ENCODE measurements at places on chromosomes 6 and 20.

DNA sequence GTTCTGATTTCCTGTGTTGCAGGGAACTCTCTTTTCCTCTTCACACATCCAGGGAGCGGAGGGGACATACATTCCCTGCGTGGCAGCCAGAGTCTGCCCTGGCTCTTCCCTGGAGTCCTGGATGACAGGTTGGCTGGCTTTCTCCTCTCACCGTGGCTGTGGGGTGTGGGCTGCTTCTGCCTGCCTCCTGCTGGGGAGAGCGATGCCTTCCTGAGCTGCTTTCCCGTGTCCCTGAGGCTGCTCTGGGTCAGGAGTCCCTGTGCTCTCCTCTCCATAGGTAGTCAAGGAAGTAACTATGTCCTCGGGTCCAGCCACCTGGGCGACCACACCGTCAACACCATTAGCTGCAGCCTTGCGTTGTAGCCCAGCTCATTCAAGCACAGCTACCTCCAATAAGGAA, 451.7 kb downstream of the QKI start:
- DNase-seq = no peak

GRCh38 chr6:158002951-158003853, 21.5 kb downstream of the SYNJ2 start:
- no peak for DNase-seq

DNA sequence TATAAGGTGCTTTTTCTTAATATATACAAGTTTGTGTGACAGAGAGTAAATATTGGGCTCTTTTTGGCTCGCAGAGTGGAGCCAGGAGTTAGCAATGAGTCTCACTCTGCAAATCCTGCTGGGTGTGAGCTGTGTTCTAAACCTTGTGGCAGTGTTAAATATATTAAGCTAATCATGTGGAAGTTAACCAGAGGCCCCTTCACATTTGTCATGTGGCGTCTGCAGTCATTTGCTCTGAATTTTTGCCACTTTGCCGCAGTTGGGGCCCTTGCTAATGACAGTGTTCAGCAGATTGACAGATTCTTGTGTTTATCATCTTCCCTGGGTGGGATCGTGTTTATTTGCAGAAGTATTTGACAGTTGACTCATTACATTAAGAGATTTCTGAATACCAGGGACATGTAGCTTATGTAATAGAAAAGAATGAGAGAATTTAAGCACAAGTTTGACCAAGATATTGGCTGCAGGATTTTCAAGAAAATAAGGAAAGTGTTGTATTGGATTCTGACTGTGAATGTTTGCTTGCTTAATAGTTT, 37.9 kb downstream of the SPATA2 start:
- no peak for DNase-seq

DNA sequence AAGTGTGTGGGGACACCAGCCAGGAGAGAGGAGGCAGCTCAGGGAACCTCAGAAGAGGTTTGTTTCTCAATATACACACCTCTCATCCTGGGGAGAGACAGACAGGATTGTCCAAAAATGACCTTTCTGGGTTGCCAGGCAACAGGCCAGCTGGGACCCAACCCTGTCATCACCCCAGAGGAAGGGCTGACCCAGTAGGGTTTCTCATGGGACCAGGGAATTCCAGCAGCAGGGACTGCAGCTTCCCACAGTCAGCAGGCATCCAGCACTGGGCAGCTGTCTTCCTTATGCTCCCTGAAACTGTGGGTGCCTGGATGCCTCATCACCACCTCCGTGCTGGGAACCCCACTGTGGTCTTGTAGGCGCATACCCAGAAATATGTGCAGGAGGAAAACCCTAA, 1.3 kb downstream of the C20orf202 start:
- no peak for DNase-seq

GRCh38 chr6:125392682-125393081, 90.9 kb upstream of the HDDC2 start:
- DNase-seq = no peak

- no peak for DNase-seq
Measured at GRCh38 chr6:144653885-144654505, 368.9 kb downstream of the UTRN start.

DNA sequence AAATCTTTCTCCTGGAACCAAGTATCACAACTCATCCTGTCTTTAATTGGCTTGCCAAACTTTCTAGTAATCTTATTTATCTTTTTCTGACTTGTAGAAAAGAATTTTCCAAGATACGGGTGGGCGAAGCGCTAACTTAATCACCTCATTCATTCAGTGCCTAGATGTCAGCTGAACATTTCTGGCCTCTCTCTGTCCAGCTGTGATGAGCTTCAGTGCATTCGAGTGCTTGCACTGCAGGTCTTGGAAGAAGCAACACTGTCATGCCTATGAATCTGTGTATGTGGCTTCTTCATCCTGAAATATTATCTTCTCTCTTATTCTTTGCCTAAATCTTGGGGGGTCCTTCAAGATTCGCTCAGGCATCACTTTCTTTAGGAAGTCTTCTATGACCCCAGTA, 16.3 kb upstream of the ENPP1 start:
- DNase-seq = no peak

DNA sequence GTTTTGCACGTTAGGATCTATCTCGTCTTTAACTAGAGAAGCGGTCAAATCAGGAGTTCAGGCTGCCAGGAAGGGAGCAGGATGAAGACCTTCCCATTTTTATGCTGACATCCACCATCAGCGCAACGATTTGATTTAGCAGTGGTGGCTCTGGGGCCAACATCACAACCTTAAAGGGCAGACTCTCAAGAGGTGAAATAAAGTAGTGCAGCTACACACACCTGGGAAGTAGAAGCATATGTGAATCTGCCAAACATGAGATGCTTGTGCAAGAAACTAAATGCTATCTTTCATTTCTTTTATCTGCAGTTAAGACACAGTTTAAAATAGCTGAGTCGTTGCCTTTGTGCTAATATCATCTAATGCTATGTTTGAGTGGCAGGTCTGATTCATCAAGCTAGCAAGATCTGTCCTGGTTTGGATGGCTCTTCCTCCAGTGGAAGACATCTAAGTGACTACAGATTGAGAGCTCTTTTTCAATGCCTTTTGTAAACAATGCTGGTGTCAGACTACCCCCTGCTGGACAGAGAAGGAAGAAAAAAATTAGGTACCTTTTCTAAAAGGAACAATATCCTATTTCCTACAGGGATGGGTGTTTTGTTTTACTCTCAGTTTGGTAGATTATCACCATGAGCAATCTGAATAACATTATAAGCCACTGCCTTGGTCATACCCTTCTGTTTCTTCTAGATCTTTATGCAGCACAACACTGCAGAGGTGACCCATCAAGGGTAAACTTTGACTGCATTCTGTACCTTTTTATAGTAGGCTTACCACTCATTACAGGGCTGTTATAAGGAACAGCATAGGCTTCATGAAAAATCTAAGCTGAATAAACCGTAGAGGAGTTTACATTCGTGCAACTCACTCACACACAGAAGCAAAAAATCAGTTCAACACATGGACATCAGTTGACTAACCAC, 171.6 kb upstream of the FBXL4 start:
- DNase-seq = no peak

GRCh38 chr6:30282522-30282921, 44.2 kb upstream of the TRIM39 start:
- DNase-seq = no peak

GRCh38 chr6:152552616-152553209, 84.4 kb downstream of the SYNE1 start:
- DNase-seq = no peak

- no peak for DNase-seq
Measured at GRCh38 chr6:111243095-111243494, 155.8 kb downstream of the SLC16A10 start.

- no peak for DNase-seq
Measured at GRCh38 chr6:16802071-16802470, 40.8 kb upstream of the ATXN1 start.

GRCh38 chr6:81623106-81623759, 129.2 kb downstream of the TENT5A start:
- no peak for DNase-seq

- DNase-seq = no peak
Measured at GRCh38 chr20:31923388-31924331, 28.2 kb downstream of the PDRG1 start.

DNA sequence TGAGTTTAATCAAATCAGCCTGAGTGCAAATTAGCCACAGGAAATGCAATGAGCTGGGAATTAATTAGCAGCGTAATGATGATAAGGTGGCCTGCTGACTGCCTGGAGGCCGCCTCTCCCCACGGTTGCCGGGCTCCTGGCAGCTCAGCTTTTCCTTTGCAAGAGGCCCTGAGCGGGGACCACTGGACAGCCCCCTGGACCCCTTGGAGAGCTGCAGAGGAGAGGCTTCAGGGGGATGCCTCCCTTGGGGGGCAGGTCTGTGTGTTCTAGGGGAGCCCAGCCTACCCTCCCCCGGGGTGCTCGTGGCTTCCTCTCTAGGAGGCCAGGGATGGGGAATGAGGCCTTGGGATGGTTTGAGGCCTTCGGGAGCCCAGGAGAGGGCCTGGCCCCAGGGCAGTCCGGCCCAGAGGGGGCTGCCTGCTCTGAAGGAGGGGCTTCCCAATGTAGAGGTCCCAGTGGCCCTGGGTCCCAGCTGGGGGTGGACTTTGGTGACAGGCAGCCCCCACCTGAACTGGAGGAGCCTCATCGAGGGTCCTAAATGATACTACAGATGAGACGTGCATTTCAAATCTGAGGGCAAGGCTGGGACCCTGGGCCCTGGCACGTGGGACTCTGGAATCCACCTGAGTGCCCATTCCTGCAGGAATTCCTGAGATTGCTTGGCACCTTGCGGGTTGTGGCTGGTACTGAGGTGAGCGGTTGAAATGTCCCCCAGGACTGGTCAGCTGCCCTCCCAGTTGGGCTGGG, 66.4 kb upstream of the BHLHE23 start:
- no peak for DNase-seq

- DNase-seq = no peak
Measured at GRCh38 chr20:10658051-10658823, 15.6 kb downstream of the JAG1 start.

GRCh38 chr20:20536240-20536933, 168.5 kb downstream of the INSM1 start:
- DNase-seq = no peak

DNA sequence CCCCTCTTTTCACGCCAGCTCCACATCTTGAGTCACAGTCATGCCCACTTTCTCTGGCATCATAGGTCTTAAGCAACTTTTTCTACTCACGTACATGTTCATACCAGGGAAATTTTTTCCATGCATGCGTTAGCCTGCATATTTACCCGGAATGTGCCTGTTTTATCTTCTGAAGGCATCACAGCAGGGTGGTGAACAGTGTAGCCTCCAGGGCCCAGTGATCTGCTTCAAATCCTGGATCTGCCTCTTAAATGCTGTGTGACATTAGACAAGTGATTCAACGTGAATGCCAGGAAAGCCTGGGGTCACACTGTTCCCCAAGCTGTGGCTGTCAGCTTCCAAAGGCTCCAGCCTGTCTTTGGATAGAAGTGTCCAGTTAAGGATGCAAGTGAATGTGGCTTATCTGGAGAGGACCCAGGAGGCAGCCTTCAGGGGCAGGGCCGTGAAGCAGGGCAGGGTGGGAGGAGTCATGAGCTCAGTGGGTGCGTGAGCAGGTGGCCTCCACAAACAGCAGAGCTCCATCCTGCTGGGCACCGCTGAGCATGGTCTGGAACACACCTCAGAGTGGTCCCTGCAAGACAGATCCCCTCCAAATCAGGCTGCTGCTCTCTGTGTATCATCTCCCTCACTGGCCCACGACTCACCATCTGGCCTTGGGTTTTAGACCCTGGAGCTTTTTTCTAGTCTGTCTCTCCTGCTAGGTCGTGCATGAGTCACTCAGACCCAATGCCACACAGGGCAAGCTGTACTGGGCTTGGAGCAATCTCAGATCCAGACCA, 30.4 kb upstream of the CD93 start:
- no peak for DNase-seq

GRCh38 chr6:5443491-5443890, 182.2 kb downstream of the FARS2 start:
- no peak for DNase-seq

DNA sequence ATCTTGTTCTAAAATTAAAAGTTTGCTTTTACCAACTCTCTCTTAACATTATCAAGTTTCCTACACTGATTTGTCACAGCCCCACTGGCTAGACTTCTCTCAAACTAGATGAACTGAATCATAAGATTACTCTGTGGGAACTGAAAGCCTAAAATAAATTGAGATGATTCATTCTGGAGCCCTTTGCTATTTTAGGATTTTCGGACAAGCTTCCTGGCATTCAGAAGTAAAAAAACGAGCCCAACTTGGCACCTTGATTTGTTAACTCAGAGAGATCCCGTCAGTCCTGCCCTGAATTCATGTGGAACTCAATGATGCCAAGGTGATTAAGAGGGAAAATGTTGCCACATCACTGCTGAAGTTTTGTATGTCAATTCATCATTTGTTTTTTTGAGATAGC, 122.0 kb upstream of the NRSN1 start:
- no peak for DNase-seq

DNA sequence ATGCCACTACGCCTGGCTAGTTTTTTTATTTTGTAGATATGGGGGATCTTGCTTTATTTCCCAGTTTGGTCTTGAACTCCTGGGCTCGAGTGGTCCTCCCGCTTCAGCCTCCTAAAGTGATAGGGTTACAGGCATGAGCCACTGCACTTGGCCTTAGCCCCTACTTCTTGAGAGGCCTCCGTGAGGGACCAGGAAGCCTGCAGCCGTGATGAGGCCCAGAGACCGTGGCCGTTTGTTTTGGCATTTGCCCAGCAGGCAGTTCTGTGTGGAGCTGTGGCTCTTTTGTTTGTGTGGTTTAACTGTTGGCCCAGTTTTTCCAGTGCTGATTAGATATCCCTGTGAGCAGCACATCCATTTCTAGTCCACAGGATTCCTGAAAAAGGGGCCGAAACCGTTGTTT, 39.8 kb downstream of the SRSF3 start:
- no peak for DNase-seq

- no peak for DNase-seq
Measured at GRCh38 chr6:13278991-13279390, 49.3 kb downstream of the TBC1D7 start.

- no peak for DNase-seq
Measured at GRCh38 chr20:54323227-54323734, 115.4 kb downstream of the PFDN4 start.

DNA sequence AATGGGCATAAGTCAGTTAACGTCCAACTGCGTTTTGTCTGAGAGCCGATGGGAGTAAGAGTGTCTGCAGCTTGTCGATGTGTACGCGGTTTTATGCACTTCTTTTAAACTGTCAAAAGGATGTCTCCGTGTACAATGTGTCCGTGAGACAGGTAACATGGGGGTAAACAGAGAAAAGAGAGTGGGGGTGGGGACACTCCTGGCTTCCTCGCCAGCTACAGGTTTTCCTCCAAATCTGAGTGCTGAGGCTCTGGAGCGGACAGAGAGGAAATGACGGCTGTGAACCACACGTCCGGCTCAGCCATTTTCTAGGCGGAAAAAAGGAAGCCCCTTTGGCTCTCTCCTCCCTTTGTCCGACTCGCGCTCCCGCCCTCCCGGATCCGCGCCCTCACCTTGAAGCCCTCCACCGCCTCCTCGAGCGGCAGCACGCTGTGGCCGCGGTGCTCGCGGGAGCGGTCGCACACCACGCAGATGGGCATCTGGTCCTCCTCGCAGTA, 916 bp downstream of the TRIM27 start:
- DNase-seq = no peak

DNA sequence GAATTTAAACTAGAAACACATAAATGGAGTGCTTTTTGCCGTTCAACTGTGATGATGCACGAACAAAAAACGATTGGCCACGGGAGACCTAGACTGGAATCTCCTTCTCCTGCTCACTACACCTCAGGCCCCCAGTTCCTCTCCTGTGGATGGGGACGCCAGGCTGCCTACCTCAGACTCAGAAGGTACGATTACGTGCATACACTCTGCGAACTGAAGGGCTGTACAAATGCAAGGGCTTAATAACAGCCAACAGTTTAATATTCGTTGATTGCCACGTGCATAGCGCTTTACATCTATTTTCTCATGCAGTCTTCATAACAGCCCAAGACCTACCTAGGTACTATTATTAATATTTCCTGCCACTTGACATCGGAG, 495 bp upstream of the ARMC2 start:
- DNase-seq = no peak
